ENCODE measurements at places on chromosomes 6 and 20.

GRCh38 chr6:169176361-169176991, 77.2 kb downstream of the THBS2 start:
- DNase-seq: no peak

DNA sequence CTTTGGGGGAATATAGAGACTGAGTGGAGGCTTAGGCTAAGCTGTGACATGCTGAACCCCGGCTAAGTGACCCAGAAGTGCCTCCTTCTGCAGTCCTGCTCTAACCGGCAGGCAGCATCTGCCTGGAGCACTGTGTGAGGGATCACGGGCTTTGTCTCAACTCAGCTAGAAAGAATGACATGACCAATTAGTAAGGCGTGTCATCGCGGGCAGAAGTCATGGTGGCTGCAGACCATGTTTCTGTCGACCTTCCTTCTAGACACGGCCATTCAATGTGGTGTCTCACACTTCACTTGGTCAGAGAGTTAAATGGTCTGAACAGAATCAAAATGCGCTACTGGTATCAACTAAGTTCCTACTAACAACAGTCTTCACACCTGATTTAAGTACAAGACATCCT, 35.0 kb downstream of the HUS1B start:
- no peak for DNase-seq

GRCh38 chr20:8642247-8642646, 426.6 kb upstream of the PLCB4 start:
- no peak for DNase-seq

- no peak for DNase-seq
These were observed 17.9 kb downstream of the MDFI start for GRCh38 chr6:41656002-41656691.

DNA sequence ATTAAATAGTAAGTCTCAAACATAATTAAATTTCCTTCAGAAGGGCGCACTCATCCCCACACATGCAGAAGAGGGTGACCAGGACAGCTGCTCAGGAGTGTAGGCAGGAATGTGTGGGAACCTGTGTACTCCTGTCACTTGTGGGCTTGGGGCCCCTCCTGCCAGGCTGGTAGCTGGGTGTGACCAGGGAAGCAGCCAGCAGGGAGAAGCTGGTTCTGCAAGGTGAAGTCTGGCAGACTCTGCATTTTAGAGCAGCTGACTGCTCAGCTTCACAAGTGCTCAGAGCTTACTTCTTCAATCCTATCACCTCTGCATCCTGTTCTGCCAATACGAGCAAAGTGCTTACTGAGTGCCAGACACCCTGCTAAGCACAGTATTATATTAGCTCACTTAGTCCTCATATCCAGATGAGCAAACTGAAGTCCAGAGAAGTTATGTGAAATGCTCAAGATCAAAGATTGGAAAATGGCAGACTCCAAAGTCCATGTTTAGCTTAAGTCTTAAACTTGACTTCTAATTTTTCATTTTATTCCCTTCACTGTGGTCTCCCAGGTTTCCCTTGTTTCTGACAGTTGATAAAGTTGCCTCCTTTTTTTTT, 27.9 kb downstream of the ELMO2 start:
- peak; percentile 32 for DNase-seq

DNA sequence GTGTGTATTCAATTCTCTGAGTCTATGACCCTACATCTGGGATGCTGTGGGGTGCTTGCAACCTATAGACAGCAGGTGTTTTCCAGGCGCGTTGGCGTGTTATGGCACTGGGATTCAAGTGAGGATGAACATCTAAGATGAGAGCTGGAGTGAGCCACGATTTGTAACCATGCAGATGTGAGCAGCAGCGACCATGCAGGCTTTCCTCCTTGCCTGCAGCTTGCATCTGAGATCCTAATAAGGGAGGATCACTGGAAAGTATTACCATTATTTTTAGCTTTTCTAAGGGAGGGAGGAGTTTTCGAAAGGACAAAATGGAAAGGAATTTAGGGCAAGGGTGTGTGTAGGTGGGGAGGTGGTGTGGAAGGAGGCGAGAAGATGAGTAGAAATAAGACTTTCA, 216.7 kb downstream of the ATXN1 start:
- DNase-seq: no peak

DNA sequence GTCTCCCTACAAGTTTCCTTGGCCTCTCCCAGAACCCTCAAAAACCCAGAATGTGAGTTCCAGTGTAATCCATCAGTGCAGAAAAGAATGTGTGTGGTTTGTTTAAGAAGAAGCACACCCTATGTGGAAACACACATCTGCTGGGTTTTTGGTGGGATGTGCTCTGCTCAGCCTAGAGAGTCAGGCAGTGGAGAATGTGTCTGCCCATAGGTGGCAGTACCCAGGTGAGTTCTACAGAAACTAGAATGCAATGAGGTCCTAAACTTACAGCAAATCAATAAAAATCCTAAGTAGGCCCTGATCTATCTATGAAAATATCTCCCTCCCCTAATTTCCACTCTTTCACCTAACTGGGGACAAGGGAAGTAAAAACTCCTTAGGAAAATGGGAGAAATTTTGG, 437.3 kb downstream of the DHX35 start:
- DNase-seq: no peak

DNA sequence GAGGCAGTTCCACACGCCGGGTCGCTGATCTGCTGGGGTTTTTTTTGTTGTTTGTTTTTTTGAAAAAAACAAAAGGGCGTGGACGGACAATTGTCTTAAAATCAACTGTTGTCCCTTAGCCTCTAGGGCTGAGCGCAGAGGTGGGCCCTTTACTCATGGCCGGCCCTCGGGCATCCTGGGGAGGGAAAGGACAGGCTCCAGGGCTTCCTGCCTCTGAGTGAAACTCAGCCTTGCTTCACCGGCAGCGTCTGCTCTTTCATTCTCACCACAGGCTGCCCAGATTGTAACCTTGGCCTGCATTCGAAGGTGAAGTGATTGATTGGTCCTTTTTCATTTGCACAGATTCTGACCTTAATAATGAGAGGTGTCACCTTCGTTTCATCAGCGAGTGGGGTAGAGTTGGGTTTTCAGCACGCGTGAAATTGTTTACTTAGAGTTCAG, 797 bp downstream of the SMIM13 start:
- peak; percentile 67 for DNase-seq

All from NCI-H82 (cell line).